PC-3 (cell line): ENCODE measurements at places on chromosomes 5 and 9.

GRCh38 chr9:135032868-135033460 is 54.5 kb upstream of the OLFM1 start:
- no peak for DNase-seq

DNA sequence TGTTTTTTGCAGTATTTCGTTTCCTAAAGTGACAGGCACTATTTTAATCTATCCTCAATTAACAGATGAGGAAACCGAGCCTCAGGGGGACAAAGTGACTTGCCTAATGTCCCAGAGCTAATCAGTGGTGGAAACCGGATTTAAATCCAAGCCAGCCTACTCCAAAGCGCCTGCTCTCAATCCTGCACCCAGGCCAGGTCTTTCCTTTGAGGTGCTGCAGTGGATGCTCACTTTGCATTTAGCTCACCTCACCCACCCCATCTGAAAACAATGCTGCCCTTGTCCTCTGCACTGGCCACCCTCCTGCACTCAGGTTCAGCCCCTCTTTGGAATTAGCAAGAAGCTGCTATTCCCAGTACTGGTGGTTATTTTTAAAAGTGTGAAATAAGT is 16.0 kb downstream of the ANGPTL2 start:
- no peak for DNase-seq

- DNase-seq: no peak
These were observed 1.5 kb upstream of the PHF19 start for GRCh38 chr9:120878188-120879130.

DNA sequence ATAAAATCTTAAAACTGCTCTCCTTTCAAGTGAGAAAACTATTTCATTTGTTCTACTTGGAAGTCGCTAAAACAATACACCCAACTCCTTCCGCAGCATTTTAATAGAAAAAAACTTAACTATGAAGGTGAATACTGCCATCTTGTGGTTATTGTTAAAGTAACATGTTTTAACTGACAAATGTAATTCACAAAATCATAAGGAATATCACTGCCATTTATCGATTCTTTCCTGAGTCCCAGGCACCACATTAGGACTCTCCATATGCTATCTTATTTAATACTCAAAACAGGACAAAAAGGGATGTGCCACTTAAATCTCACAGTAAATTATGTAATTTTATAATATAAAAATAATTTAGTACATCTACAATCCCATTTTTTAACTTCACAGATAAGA is 130.5 kb upstream of the ITGA1 start:
- DNase-seq: peak; percentile 63

DNA sequence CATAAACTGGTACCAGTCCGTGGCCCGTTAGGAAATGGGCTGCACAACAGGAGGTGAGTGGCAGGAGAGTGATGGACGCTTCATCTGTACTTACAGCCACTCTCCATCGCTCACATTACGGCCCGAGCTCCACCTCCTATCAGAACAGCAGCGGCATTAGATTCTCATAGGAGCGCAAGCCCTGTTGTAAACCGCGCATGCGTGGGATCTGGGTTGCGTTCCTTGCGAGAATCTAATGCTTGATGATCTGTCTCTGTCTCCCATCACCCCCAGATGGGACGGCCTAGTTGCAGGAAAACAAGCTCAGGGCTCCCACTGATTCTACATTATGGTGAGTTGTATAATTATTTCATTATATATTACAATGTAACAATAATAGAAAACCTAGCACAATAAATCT is 480.4 kb downstream of the CCDC171 start:
- DNase-seq: no peak

DNA sequence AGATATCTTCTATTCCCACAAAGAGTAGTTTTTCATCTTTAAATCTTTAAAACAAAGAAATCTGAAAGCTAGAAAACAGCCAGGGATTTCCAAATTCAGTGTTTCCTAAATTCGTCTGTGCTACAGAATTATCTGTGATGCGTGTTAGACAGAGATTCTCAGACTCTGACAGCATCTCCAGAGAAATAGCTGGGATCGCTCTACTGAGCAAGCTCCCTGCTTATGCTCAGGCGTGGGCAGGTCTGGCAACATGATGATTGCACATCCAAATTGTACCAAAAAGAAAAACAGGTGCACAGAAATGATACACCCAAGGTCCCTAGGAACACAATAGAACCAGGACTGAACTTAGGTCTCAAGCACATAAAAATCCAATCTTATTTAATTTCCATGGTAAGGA is 22.8 kb upstream of the CRHBP start:
- DNase-seq: no peak

DNA sequence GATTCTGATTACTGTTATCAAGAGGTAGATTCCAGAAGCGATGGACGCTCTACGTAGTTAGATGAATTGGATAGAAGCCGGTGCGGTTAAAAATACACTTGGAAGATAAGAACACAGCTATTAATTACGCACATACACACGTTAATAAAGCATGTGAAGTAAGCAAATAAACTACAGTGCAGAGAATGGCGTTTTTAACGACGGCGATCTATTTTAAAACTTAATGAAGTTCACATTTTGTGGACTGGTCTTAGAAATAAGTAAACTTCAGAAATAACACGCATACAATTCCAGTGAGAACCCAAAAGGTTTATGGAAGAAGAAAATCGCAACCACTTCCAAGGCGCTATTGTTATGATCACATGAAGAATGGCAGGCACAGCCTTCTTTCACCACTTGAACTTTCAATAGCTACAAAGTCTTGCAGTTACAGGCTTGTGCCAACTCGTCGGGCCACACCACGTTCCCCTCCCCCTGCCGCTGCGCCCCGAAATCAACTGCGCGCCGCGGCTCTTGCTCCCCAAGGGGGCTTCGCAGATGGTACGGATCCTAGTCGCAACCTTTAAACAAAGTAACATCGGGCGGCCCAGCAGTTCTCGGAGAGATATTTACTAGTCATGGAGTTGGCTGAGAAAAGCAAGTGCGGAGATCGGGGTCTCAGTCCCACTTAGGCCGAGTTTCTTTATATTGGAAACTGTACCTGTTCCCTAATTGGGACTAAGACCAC is 866 bp upstream of the SEMA6A start:
- DNase-seq: no peak

- no peak for DNase-seq
These were observed 27.9 kb upstream of the IFNA14 start for GRCh38 chr9:21267485-21268346.

DNA sequence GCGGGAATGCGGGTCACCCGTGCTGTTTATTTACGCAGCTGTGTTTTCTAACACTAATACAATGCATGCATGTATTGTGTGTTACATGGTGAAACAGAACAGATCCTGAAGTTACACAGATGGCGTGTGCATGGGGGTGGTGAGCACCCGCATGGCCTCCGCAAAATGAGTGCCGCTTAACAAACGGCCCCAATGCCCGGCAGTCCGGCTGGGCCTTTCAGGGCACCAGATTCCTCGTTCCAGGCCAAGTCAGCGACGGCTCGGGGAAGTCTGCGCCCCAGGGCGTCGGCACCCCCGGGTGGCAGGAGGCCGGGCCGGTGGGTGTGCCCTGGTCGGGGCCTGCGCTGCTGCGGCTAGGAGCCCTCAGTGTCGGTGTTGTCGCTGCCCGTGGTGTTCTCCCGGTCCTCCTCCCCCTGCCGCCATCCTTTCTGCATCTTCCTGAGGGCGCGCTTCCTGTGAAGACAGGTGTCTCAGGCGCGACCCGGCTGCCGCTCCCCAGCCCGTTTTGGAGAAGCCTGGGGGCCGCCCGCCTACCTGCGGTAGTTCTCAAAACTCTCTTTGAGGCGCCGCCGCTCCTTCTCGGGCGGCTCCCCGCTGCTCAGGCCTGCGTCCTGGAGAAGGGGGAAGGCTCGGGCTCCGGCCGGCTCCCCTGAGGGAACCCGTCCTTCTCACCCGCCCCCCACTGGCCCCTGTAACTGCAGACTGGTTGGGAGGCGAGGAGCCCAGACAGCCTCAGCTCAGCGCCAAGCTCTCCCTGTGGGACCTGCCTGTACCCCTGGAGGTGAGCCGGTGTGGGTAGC is 605 bp upstream of the DNLZ start:
- DNase-seq: no peak

- DNase-seq: peak; percentile 40
These were observed 55.3 kb downstream of the ZNF366 start for GRCh38 chr5:72451741-72452505.

DNA sequence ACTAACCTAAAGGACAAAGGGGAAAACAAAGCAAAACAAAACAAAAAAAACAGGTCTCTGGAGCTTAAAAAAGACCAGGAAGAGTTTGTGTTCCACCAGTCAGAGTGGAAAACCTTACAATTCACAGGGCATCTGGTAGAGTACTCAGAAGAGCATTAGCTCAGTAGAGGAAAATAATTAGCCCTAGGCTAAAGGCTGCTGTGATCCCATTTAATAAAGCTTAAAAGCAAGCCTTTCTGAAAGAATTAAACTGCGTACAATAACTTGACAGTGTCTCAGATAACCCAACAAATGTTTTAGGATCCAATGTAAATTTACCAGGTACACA is 7.3 kb downstream of the ECM2 start:
- DNase-seq: no peak

- peak; percentile 4 for DNase-seq
These were observed 154.8 kb downstream of the ADAMTS6 start for GRCh38 chr5:65326922-65327321.

- no peak for DNase-seq
These were observed 32.1 kb downstream of the MTMR12 start for GRCh38 chr5:32280656-32281081.

- peak; percentile 24 for DNase-seq
These were observed 110.5 kb downstream of the ADAMTS12 start for GRCh38 chr5:33781286-33781685.

DNA sequence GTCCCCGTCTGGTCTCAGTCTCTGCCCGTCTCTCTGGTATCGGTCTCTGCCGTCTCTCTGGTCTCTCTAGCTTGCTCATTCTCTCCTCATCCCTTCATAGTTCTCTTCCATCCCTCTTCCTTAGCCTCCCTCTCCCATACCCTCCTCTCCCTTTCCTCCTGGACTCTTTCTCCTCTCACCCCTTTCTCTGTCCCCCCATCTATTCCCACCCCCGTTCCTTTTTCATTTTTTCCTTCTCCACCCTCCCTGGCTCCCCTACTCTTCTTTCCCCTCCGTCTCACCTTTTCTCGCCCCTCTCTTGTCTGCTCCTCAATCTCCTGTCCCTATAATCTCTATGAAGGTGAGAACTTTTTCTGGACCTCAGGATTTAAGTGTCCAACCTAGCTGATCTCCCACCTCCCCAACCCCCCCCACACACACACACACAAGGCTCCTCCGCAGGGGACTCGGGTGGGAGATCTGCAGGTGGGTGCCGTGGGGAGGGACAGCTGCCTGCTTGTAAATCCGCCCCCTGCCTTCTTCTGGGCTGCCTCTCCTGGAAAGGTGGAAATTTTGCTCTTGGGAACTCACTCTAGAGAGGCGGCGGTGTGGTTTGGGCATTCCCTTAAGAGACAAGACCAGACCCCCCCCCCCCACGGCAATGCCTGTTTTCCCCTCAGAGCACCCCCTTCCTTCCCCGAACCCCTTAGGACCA is 953 bp downstream of the UBE2QL1 start:
- DNase-seq: no peak

- no peak for DNase-seq
These were observed 2.0 kb upstream of the GCNT4 start for GRCh38 chr5:75054134-75054930.

DNA sequence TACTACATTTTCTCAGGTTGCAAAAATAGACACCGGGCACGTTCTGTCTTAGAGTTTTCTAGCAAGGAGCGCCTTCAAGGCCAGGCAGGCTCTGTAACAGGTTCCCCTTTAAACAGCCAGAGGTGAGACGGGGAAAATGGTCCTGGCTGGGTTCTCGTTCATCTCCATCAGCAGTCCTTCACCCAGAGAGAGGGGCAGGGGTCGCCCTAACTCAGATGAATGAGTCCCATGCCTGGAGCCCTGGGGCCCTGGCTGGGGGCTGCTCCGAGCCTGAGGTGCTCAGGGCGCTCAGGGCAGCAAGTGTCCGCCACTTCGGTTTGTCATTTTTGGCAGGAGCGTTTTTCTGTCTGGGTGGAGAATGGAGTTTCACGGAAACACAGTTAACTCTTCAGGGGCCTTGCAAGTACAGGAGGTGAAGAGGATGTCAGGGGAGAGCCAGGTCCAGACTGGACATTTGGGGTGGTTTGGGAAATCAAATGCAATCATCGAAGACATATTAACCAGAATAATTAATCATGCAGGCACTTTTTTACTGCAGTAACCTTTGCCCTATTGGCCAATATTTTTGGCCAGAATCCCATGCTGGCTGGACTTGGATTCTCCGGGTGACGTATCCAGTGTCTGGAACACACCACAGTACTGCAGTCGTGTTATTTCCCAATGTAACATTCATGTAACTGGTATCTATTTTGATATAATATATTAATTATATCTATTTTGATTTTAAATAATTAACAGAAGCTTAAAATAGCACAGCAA is 2.9 kb downstream of the NTNG2 start:
- DNase-seq: no peak

- DNase-seq: no peak
These were observed 117.0 kb downstream of the PAPPA start for GRCh38 chr9:116270546-116270945.

DNA sequence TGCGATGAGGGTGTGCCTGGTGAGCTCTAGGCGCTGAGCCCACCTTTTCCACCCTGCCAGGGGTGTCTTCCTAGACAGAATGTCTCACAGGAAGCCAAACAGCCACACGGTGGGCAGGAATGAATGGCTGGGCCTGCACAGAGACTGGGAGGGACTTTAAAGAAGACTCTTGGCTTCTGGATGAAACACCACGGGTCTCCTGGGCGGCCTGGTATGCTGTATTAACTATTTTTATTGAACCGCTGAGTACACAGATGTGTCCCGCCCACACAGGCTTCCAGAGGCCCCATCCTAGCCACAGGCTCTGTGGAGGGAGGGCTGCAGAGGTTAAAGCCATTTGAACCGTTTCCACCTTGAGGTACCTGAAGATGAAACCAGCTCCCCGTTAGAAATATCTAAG is 115.2 kb upstream of the CXCL14 start:
- DNase-seq: no peak

- DNase-seq: peak; percentile 85
These were observed 35.6 kb downstream of the RASEF start for GRCh38 chr9:83027153-83027891.

DNA sequence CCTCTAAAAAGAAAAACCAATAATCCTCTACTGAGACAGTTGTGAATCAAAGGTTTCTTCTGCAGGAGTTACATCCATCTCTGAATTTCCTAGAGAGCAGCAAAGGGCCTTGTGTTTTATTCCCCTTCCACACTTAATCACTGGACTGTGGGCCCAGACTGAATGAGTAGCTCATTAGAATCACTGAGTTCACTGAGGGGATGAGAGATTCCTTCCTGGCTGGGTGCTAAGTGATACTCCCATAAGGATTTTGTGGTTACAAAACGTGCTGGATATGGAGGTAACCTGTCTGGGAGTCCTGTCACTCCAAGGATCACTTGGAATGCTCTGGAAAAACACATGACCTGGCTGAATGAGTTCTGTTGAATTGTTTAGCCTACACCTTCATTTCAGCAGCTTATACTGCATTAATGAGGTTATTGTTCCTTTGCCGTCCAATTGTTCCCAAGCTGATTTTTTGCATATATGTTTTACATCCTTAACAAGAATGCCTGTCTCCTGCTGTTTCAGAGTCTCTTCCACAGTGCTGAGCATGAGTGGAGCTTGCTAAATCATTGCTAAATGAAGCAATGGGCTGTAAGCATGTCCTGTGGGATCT is 82.9 kb downstream of the MEF2C start:
- DNase-seq: no peak

- DNase-seq: no peak
These were observed 15.4 kb downstream of the CEMIP2 start for GRCh38 chr9:71752928-71753327.

- peak; percentile 33 for DNase-seq
These were observed 1198.6 kb upstream of the ACO1 start for GRCh38 chr9:31185831-31186230.
